ENCODE measurements at places on chromosomes 16 and 17.
A peak's percentile ranks its signal among the peaks of the same experiment; 100 is the strongest.

- no peak for DNase-seq
Observed at GRCh38 chr16:53052519-53053501, at the start of gene CHD9NB. Gene CHD9NB, minus strand, starts transcription at chr16:53052897. Its CDS starts 8,739 bp downstream, at chr16:53044158.

- no peak for DNase-seq
Observed at GRCh38 chr17:7854078-7854777, 638 bp upstream of the TMEM88 start.

- peak; percentile 75 for DNase-seq
Observed at GRCh38 chr17:74368341-74369081, 1.2 kb downstream of the GPR142 start.

GRCh38 chr16:67284699-67285646, 5.6 kb downstream of the PLEKHG4 start:
- no peak for DNase-seq

DNA sequence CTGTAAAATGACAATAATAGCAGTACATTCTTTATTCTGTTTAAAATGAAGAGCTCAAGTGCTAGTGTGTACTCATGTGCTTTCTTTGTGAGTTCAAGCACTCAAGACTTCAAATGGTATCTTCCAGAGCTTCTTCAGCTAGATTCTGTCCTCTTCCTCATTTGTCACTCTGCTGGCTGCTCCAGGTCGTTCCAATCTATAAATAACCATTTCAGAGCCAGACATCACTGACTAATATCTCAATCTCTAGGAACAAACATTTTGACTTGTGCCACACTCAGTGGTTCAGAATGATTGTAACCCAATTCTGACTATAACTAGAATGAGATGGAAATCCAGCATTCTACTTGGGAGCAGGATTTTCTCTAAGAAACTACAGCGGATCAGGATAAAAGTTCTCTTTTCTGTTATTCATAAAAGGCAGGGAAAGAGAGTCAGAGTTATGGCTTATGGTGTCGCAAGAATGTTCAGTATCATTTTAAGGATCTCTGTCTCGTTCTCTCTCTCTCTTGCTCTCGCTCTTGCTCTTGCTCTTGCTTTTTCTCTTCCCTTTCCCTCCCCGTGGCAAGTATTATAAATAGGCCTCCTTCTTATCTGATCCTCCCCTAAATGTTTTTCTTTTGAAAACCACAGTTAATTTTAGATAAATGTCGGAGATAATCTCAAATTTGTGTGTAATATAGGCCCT, 116.3 kb upstream of the MAF start:
- DNase-seq, result no peak

DNA sequence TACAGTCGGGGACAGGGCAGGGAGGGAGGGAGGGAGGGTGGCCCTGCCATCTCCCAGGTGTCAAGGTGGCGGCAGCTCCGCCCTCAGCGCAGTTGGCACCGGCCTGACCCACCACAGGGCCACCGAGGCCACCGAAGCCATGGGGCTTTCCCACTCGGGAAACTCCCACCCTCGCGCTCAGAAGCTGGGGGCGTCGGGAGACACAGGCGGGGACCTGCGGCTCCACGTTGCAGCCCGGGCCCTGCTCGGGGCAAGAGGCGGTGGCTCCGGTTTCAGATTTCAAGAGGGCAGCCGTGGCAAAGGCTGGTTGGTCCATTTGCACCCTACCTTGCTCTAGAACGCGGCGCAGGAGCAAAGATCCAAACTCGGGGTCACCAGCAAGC, 544 bp downstream of the CYB561 start:
- DNase-seq, result no peak

- DNase-seq, result no peak
Observed at GRCh38 chr16:85205747-85206471, 93.6 kb upstream of the CIBAR2 start.

DNA sequence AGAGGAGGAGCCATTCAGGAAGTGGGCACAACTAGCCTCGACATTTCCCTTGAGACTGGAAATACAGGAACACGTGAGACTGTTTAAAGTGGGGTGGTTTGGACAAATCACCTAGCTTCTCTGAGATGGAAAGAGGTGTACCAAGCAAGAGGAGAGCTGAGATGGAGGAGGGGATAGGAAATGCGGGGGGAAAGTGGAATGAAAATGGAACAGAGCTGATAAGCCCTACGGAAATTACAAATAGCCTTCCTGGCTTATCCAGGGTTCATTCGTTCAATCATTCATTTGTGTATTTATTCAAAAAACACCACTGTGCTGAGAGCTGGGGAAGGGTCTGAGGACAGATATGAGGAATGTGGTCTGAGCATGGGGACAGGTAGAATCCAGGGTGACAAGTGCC, 64.1 kb downstream of the ASIC2 start:
- DNase-seq, result no peak

DNA sequence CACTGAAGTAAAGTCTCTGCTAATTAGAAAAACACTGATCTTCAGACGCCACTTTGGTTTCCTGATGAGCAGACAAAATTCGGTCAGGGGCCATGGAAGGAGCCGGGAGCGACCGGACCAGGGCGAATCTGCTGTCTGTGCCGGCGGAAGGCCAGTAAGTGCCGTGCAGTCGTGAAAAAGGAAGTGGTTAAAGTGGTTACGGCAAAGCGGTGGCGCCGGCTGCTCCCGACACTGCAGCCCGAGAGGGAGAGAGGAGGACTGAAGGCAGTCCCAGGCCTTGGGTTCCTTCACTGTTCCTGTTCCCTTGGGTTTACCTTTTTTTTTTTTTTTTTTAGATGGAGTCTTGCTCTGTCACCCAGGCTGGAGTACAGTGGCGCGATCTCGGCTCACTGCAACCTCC, 17.3 kb upstream of the HEXD start:
- peak; percentile 20 for DNase-seq

DNA sequence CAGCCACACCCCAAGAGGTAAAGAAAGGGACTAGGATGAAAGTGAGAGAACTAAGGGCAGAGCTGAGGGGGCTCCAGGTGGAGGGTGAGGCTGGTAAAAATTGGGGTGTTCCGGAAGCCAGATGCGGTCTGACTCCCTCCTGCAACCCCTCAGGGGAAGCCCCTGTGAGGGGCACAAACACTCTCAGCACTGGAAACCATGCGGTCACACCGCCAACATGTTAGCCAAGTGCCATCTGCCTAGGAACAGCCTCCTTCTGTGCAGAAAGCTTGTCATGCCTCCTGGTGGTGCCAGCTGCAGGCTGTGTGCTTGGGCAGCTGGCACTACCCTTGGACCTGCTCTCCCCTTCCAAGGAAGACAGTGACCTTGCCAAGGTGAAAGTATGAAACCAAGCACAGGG, 83.5 kb upstream of the RPL38 start:
- DNase-seq, result no peak

- DNase-seq, result no peak
Observed at GRCh38 chr16:2226245-2226793, 2.9 kb downstream of the E4F1 start.

DNA sequence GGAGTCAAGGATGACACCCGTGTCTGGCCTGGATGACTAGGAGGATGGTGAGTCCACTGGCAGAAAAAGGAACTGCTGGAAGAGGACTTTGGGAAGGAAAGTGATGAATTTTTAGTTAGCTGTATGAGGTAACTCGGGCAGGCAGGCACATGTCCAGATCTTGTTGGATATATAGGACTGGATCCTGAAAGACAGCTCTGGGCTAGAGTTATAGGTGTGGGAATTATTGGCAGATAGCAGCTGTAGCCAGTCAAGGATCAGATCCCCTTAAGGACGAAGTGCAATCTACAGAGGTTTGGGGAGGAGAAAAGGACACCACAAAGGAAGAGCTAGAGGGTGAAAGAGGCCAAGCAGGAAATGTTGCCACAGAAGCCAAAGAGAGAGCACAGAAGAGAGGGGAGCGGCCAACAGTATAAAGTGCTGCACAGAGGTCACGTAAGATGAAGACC, 10.1 kb downstream of the CYB5D1 start:
- no peak for DNase-seq

- DNase-seq, result no peak
Observed at GRCh38 chr16:77705351-77705750, 17.0 kb upstream of the NUDT7 start.

DNA sequence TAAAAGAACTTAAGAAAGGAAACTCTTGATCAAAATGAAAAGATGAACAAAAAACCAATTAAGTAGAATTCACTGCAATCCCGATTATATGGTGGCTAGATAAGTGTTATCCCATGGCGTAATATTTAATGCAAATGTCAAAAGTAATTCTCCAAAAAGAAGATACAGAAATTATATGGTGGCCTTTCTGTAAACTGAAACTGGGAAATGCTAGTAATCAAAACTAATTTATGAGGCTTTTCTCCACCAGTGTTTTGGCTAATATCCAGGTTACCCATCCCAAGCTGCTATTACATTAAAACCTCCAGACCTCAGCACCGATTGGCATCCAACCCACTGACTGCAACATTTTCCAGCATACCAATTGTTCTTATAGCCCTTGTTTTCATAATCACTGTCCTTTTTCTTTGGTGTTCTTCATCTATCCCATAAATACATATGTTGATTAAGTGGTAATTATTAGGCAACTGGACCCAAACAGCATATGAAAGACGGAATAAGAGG, 77.2 kb upstream of the TNRC6A start:
- DNase-seq, result no peak

GRCh38 chr17:8151641-8152111, 528 bp downstream of the PER1 start:
- no peak for DNase-seq

GRCh38 chr16:31367853-31368252, 12.9 kb downstream of the ITGAX start:
- no peak for DNase-seq

- peak; percentile 21 for DNase-seq
Observed at GRCh38 chr16:9053006-9053601, 38.3 kb upstream of the HAPSTR1 start.

GRCh38 chr16:2664574-2664982, 17.7 kb upstream of the KCTD5 start:
- no peak for DNase-seq

DNA sequence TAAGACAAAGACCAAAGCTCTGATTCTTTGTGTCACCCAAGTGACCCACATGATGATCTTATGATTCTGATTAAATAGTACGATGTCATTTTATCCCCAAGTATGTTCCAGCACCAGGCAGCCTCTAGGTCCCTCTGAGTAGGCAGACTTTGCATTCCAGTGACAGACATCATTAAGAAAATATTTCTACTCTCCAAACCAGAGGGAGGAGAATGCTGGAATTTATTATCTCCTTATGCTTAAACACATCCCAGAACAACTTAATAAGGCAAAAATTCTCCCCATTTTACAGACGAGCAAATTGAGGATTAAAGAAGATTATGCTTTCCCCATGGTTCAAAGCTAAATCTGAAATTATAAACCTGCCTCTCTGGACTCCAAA, 192.8 kb upstream of the CDH11 start:
- DNase-seq, result no peak

DNA sequence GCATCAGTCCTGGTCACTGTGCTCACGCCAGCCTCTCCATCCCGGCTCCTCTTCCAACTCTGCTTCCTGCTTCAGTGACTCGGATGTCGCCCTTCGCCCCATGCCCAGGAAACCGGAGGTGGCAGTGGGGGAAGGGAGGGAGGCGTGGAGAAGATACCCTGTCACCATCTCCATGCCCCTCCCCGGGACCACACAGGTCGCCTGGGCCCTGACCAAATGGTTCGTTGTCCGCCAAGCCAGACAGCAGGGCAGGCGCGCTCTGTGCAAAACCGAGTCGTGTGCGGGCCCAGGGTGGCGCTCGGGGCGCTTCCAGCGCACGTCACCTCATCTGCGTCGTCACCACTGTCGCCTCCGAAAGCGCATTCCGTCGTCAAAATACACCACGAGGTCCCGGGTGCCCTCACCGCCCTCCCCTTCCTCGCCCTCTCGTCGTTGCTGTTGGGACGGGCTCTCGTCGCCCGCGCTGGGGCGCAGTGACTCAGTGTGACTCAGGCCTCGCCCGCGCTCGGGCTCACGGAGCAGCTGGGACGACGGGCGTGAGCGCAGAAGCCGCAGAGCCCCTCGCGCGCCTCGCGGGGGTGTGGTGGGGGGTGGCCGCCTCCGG, 39.2 kb downstream of the ZNF778 start:
- peak; percentile 70 for DNase-seq

DNA sequence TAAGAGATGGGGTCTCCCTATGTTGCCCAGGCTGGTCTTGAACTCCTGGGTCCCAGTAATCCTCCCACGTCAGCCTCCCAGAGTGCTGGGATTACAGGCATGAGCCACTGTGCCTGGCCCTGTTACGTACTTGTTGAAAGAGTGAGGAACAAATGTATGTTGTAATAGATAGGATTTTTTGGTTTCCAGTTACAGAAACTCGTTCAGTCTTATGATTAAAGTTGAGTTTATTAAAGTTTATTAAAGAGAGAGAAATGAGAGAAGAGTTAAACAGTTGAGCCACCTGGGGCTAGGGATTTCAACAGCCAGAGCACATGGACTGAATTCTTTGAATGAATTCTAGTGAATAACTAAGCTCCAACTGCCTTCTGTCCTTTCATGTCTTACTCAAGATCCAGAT, 3.7 kb downstream of the TADA2A start:
- DNase-seq, result no peak

- DNase-seq, result no peak
Observed at GRCh38 chr17:78271419-78272170, 40.2 kb downstream of the TMEM235 start.

GRCh38 chr17:72142614-72143013, 21.8 kb downstream of the SOX9 start:
- no peak for DNase-seq

DNA sequence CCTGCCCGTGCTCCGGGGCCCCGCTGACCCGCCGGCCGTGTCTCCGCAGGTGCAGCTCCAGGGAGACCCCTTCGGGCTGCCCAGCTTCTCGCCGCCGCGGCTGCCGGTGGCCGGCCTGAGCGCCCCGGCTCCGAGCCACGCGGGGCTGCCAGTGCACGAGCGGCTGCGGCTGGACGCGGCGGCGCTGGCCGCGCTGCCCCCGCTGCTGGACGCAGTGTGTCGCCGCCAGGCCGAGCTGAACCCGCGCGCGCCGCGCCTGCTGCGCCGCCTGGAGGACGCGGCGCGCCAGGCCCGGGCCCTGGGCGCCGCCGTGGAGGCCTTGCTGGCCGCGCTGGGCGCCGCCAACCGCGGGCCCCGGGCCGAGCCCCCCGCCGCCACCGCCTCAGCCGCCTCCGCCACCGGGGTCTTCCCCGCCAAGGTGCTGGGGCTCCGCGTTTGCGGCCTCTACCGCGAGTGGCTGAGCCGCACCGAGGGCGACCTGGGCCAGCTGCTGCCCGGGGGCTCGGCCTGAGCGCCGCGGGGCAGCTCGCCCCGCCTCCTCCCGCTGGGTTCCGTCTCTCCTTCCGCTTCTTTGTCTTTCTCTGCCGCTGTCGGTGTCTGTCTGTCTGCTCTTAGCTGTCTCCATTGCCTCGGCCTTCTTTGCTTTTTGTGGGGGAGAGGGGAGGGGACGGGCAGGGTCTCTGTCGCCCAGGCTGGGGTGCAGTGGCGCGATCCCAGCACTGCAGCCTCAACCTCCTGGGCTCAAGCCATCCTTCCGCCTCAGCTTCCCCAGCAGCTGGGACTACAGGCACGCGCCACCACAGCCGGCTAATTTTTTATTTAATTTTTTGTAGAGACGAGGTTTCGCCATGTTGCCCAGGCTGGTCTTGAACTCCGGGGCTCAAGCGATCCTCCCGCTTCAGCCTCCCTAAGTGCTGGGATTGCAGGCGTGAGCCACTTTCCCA, 5.9 kb downstream of the CTF1 start:
- peak; percentile 56 for DNase-seq

Measured in stimulated activated CD4-positive, alpha-beta T cell treated with anti-CD3 and anti-CD28 coated beads, Interleukin-2, amount 100 ng/mL, for 48 hours (primary cell).